ENCODE measurements at places on chromosomes 4 and X. TPM values are rescaled to one million over a fixed set of nuclear protein-coding genes. Genes with fewer than 3 reads are reported as not detected.

DNA sequence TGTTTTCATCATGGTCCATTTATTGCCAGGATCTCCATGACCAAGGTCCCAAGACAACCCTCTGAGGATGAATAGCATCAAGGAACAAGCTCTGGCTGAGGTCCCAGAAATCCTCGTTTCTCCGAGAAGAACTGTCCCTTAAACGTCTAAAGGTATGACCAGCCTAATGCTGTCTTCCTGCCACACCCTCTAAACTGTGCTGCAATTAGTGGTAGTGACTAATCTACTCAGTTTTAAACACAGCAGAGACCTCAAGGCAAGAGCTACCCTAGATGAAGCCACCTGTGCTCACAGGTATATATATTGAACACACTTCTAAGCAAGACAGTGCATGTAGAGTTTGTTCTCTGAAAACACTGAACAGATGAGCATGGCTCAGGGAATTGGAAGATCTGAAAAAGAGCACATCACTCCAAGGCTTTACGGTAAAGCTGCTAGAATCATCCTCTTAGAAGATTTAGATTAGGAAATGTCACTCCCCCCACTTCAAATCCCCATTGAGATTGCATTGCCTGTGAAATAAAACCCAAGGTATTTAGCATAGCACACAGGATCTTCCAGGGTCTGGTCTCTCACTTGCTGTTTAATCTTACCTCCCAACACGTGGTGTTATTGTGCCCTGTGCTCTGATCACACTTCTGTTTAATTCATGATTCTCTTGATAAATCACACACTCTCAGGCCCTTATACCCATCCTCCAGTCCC is 173.9 kb upstream of the VCX3A start:
- no peak for DNase-seq

DNA sequence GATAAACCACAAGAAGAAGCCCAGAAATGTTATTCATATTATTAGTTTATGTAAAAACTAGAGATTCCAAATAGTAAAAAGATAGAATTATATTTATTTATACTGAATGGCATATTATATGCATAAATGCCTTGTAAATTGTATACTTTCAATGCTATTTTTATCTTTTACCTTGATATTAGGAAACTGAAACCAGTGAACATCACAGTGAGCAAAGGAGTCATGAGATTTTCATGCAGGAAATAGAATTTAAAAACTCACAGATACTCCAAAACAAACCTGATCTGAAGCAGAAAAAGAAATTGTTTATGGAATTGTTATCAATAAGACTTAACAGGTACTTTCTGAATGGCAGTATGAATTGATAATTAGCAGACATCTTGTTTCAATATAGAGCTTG is 207.3 kb upstream of the CENPE start:
- no peak for DNase-seq

GRCh38 chr4:113548303-113548702 is 213.2 kb downstream of the CAMK2D start:
- no peak for DNase-seq

DNA sequence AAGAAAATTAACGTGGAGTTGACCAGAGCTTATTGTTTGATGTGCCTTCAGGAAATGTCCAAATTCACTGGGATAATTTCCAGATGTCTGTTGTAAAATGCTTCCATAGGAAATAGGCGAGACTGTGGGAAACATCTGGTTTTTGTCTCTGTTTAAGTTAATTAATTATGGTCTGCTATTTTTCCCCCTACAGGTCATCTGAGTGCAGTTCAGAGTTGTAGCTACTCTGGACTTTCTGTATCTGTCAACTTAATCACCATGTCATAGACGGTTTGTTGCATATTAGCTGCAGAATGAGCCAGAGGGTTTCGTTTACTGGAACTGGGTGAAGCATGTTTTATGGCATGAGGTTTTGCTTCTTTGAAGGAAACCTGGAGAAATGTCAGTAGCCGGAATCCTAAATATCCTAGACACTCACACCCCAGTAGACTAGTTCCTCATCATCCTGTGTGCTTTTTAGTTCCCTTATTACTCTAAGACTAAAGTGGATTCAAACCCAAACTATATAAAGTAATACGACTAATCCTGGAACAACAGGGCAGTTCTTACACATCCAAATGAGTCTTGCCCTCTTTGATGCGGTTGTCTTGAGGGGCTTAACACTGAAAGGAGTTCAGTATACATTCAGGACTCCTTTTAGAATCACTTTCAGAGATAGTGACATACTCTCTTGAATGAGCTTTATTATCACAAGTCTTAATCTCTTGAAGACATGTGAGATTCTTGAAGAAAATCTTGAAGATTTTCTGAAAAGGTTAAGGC is 62.5 kb downstream of the PPEF1 start:
- no peak for DNase-seq

DNA sequence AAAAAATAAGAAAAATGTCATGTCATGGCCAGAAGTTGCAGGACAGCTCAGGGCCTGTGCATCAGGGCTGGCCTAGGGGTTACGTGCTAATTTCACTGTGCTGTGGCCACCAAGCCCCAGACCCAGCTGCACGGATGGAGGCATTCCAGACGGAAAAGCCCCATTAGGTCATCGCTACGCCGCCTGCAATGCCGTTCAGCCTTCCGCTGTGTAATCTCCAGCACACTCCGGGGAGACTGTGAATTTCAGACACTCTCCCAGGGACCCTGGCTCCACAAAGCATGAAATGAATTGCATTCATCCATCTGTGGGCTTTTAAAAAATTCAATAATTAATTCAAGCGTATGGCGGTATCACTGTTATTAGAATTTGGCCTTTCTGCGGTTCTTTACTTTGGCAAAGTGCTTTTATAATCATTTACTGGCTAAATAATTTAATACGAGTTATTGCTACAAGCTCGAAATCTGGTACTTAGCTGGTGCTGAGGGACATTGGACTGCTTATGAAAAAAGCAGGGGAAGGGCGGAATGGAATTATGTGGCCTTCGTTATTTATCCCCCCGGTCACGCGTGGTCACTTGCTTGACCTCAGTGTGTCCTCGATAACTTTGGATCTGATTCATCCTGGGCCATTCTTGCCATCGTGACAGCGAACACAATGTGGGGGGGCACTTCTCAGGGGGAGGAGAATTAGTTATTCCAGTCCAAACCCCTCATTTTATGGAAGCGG is 9.0 kb upstream of the NSG1 start:
- peak; percentile 35 for DNase-seq

The UGT2B10 gene
- total RNA-seq = not detected

GRCh38 chrX:128309311-128309710 is 257.1 kb upstream of the ACTRT1 start:
- no peak for DNase-seq

GRCh38 chr4:122921971-122922876 is at the start of gene NUDT6:
NUDT6 (minus strand) TSS chr4:122922597; CDS start chr4:122922572, 25 bp downstream.
- DNase-seq = peak; percentile 66

The ADH7 gene
- not detected for total RNA-seq

- no peak for DNase-seq
Observed at GRCh38 chr4:91116861-91117260, 989.7 kb downstream of the CCSER1 start.

Data from osteoblast (primary cell).